MG63 (cell line): ENCODE measurements at places on chromosomes 7 and 10. TPM values are rescaled to one million over a fixed set of nuclear protein-coding genes. Genes with fewer than 3 reads are reported as not detected.

RADIL gene
- total RNA-seq = 1.1 and 1.6 TPM in 2 replicates

SMKR1 gene
- total RNA-seq = 0.56 TPM in 1 of 2 replicates, not detected in the other

ALDH18A1 gene
- total RNA-seq = 149 and 204 TPM in 2 replicates

ZNF736 gene
- 0.52 and 1.2 TPM in 2 replicates for total RNA-seq

TLX1 gene
- total RNA-seq = not detected in 2 replicates

FLNC gene
- total RNA-seq = 71.1 and 93.1 TPM in 2 replicates

GRCh38 chr7:150388709-150389531, 9.8 kb downstream of the ZNF775 start:
- peak; percentile 62 for DNase-seq

GRCh38 chr10:9076066-9076465, 1021.6 kb downstream of the GATA3 start:
- DNase-seq = no peak

DNA sequence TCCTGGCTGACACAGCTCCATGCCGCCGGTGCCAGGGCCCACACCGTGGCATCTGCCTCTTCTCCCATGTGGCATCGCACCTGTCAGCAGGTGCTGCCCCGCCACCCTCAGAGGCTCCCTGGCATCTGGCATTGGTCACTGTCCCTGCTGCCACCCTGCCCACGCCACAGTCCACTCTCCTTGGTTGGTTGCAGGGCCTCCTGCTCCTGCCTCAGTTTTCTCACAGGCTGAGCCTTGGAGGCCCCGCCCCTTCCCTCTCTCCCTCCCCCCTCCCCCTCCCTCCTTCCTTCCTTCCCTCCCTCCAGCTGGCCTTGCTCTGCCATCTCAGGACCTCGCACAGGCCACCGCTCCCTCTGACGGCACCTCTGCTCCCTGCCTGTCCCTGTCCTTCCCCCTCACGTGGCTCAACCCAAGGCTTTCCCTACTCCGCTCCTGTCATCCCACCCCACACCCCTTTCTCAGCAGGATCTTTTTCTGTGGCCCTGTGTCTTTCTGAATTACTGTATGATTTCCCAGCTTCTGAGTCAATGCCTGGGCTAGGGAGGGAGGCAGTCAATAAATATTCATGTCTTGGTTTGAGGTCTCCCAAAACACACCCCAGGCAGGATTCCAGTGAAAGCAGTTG, 87.4 kb downstream of the INPP5A start:
- DNase-seq = no peak

DNA sequence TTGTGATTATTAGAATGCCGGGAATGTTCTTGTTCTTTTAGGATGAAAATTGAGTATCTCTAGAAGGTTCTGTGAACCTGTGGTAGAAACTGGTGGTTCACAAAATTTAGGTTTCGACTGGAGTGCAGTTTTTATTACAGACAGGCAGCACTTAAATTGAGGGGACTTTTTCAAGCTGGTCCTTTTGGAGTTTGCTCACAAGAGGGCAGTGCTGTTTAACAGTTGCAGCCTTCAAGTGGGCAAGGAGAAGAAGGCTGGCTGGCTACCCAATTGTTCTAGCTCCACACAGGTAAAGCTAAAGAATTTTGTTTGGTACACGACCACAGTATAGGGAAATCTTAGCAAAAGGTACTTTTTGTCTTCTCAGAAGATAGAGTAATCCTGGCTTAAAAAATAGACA, 233.6 kb downstream of the SNX13 start:
- DNase-seq = peak; percentile 33

- no peak for DNase-seq
Observed at GRCh38 chr7:21869785-21870402, 75.8 kb downstream of the CDCA7L start.

- DNase-seq = no peak
Observed at GRCh38 chr7:36887233-36887632, 162.9 kb upstream of the AOAH start.

DNA sequence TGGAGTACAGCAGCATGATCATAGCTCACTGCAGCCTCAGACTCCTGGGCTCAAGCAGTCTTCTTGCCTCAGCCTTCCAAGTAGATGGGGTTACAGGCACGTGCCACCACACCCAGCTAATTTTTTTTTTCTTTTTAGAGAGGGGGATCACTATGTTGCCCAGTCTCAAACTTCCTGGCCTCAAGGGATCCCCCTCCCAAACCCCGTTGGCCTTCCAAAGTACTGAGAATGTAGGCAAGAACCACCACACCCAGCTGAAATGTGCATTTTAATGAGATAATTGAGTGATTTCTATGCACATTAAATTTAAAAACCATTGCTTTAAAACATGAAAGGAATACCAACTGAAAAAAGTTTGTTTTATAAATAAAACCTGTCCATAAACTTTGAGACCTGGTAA, 25.6 kb downstream of the MARCHF5 start:
- no peak for DNase-seq

DNA sequence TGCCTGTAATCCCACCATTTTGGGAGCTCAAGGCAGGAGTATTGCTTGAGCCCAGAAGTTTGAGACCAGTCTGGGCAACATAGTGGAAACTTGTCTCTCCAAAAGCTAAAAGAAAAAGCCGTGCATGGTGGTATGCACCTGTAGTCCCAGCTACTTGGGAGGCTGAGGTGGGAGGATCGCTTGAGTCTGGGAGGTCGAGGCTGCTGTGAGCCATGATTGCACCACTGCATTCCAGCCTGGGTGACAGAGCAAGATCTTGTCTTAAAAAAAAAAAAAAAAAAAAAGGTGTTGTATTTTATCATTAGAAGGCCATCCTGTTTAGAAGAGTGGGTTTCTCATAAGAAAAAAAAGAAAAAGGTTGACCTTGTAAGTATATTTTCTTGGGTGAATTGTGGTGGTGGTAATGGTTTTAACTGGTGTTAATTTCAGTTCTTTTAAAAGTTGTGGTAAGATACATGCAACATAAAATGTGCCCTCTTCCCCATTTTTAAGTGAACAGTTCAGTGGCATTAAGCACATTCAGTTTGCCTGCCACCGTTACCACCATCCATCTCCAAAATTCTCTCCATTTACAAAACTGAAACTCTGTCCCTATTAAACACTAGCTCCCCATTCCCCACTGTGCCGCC, 34.7 kb downstream of the GRIFIN start:
- no peak for DNase-seq

DNA sequence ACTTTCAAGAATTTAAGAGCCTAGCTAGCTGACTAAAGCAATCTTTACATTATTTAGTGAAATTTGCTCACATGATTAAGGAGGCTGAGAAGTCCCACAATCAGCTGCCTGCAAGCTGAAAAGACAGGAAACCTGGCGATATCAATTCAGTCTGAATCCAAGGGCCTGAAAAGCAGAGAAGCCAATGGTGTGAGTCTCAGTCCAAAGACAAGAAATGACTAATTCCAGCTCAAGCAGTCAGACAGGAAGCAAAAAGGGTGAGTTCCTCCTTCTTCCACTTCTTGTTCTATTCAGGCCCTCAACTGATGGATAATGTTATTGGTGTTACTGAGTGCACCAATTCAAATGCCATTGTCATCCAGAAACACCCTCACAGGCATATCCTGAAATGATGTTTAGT, 1231.6 kb upstream of the CELF2 start:
- no peak for DNase-seq

DNA sequence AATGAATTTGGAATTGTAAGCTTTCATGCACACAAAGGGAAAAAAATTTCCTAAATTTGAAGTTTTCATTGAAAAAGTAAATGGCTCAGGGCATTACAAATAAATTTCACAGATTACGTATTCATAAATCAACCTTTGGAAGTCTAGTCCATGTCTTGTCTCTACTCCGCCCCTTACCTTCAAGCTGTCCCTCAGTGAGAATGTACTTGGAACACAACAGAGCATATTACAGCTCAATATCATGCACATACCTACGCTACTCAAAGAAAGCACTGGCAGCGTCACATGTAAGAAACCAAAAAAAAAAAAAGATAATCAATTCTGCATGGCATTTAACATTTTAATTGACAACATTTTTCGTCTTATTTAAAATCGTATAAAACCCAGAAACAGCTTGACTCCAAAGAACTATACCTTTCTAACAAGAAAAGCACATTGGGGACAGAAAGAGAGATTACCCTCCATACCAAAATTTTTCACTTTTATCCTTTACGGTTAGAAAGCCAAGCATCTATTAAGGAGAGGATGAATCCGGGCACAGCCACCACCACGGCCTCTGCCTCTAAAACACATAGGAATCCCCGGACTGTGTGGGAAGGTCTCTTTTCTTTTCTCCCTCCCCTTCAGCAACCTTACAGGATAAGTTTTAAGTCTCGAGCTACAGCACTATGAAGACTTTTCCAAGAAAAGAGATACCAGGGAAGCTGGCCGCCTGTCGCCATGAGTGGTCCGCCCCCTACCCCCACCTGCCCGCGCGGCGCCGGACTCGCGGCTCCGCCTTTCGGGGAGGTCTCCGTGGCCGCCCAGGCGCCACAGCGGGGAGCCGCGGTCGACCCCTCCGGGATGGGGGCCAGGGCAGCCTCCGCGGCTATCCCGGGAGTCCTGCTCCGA, 1.1 kb downstream of the JMJD1C start:
- DNase-seq = no peak

DNA sequence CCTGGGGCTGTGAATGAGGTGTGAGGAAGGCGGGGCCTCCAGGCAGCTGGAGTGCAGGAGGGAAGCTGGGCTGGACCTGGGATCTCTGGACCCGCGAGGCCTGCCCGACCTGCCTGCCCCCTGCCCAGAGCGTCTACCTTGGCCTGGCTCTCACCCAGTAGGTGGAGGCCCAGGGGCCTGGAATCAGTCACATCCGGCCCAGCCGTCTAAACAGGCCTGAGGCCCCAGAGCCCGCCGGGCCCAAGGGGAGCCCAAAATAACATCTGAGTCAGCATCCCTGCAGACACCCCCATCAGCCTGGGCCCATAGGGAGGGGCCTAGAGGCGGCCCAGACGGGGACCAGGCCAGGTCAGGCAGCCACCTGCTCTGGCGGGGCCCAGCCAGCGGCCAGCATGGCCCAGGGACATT, 15.1 kb upstream of the ELN start:
- no peak for DNase-seq

GRCh38 chr7:142908290-142908689, 22.7 kb upstream of the TRPV6 start:
- no peak for DNase-seq

GRCh38 chr7:78125884-78126283, 327.3 kb downstream of the PHTF2 start:
- DNase-seq = no peak

GRCh38 chr10:63005246-63005645, 127.9 kb upstream of the NRBF2 start:
- DNase-seq = peak; percentile 17

- no peak for DNase-seq
Observed at GRCh38 chr10:121078672-121079102, 227.5 kb downstream of the WDR11 start.

DNA sequence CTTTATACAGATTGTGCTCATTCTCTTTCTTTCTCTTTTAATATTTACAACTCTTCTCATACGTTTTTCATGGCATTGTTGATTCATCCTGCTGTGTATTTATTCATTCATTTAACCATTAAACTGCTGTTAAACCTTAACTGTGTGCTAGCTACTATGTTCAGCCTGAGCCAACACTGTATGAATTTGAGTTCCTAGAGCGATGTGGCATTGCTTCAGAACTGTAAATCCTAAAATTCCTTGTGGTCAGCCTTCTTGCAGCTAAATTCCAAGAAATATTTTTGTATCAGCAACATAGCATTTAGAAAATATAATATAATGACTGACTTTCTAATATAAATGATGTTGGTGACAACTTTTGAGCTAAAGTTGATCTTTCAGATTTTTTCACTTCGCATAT, 184.7 kb upstream of the FZD1 start:
- no peak for DNase-seq
